ENCODE measurements at places on chromosomes 7 and 10. TPM values are rescaled to one million over a fixed set of nuclear protein-coding genes. Genes with fewer than 3 reads are reported as not detected.
A peak's percentile ranks its signal among the peaks of the same experiment; 100 is the strongest.

- no peak for DNase-seq
Observed at GRCh38 chr7:112089551-112089950, 116.6 kb downstream of the DOCK4 start.

GRCh38 chr7:64619705-64620104, 46.2 kb upstream of the ZNF107 start:
- DNase-seq, result no peak

The CYCS gene
- 78.7 TPM for total RNA-seq

DNA sequence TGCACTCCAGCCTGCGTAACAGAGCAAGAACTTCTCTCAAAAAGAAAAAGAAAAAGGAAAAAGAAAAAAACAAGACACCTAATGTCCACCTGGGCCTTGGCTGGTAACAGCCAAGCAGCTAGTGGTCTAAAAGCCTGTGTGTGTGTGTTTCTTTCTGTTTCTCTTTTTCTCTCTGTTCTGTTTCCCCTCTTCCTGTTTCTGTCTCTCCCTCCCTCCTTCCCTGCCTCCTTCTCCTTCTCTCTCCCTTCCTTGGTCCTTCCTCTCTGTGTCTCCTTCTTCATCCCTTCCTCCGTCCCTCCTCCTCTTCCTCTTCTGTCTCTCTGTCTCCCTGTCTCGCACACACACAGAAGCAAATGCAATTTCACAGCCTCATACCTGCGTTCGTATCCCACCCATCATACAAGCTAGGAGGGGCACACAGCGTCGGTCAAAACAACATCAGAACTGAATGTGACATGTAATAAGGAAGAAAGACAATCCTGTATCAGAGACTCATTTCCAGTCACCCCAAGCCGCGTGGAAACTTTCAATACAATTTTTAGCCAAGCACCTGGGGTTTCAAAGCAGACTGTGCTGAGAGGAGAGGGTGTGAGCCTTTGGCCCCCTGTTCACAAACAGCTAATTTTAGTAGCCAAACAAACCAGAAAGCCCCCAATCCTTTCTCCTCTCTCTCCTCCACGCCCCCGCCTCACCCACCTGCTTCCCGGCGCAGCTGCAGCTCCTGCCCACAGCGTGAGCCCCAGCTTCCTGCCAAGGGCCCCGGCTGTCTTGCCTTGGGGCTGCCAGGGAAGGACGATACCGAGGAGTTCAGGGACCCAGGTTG, 50.2 kb upstream of the GNA12 start:
- DNase-seq, result no peak

GRCh38 chr7:48244864-48245271, 73.6 kb downstream of the ABCA13 start:
- DNase-seq, result no peak

DNA sequence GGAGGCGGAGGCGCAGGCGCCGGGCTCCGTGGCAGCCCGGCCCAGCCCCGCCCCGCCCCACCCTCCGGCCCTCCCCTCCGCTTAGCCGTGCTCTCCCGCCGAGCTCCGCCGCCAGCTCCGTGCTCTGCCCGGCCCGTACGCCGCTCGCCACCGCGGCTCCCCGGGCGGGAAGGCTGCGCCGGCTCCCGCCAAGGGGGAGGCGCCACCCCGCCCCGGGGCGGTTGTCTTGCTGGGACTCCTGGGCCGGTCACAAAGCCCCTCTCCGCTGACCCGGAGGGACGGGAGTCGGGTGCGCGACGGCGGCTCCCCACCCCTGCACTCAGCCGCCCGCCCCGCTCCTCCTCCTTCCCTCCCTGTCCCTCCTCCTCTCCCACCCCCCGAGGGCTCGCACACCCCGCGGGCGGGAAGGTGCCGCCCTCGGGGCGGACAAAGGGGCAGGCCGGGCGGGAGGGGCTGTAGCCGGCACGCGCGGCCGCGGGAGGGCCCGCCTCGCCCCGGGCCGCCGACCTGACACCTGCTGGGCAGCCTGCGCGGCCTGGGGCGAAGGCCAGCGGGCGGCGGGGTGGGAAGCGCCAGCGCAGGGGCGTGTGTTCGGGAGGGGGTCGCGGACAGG, 11.5 kb upstream of the SP8 start:
- peak; percentile 22 for DNase-seq

GRCh38 chr10:63866747-63867140, 345.5 kb downstream of the REEP3 start:
- peak; percentile 51 for DNase-seq

- DNase-seq, result no peak
Observed at GRCh38 chr7:44222074-44222473, 21.3 kb downstream of the YKT6 start.

DNA sequence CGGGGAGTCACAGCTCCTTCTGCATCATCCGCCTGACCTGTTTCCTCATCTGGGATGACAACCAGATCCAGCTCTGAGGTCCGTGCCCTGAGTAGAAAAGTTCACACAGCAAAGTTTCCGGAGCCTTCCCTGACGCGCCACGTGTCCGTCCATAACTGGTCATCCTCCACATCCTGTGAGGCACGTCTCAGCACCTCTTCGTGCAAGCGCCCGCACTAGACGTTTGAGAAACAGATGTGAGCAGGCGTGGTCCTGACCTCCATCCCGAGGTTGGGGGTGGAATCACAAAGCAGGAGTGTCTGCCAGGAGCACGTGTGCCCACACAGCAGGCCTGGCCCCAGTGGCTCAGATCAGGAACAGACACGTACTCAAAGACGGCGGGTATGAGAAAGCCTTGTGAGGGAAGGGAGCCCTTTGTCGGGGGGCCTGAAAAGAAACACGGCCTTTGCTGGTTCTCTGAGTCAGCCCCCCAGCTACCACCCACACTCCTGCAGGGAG, 520.8 kb downstream of the DNAJB6 start:
- DNase-seq, result no peak

DNA sequence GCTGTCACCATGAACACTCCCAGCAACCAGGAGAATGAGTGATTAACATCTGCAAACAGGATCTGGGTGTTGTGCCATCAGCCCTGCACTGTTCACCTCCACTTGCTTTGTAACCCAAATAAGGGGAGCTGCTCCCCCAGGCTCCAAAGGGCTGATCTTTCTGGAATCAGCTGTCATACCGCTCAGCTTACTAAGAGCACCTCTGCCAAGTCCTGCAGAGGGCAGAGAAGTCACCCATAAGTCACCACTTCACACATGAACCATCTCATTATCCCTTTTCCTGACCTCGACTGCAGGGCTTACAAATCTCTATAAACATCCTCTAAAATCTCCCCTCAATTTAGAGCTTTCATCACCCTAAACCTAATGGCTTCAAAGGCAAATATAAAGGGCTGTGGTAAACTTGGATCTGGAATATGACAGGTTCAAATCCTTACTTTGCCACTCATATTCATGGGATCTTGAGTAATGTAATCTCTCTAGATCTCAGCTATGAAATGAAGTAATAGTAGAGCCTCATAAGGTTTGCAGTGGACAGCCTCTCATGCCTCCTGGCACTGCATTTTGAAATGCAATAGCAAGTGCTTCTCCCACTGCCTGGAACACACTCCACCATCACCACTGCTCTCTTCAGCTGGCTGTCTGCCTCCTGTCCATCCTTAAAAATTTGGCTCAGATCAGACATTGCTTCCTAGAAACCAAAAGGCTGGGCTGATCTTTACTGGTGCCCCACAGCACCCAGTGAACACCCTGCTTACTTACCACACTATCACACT, 38.8 kb downstream of the ERLIN1 start:
- no peak for DNase-seq

GRCh38 chr10:22340329-22341189, 4.7 kb upstream of the SPAG6 start:
- no peak for DNase-seq

- DNase-seq, result peak; percentile 26
Observed at GRCh38 chr7:107150375-107151073, 18.3 kb upstream of the HBP1 start.

DNA sequence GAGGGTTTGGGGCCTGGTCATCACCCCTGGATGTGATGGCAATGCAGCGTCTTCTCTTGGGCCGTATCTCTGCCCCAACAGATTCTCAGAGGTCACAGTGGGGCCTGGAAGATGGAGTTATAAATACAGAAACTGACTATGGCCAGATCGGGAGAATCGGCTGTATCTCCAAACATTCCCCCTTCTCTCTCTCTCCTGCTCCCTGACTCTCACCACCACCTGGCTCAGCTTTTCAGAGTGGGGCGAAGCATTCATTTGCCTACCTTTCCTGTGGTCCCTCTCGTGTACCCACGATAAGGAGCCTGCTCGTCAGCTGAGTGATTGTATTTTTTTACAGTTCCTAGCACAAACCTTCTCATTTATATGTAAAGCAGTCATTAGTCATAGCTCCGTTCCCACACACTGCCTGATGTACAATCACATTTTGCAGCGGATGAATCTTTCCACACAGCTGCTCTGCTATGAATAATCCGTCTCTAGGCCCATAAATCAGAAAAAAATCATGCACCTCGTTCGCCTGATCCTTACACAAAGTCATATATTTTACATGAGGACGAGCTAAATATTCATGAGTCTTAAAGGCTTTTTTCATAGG, 23.2 kb upstream of the BTRC start:
- no peak for DNase-seq

DNA sequence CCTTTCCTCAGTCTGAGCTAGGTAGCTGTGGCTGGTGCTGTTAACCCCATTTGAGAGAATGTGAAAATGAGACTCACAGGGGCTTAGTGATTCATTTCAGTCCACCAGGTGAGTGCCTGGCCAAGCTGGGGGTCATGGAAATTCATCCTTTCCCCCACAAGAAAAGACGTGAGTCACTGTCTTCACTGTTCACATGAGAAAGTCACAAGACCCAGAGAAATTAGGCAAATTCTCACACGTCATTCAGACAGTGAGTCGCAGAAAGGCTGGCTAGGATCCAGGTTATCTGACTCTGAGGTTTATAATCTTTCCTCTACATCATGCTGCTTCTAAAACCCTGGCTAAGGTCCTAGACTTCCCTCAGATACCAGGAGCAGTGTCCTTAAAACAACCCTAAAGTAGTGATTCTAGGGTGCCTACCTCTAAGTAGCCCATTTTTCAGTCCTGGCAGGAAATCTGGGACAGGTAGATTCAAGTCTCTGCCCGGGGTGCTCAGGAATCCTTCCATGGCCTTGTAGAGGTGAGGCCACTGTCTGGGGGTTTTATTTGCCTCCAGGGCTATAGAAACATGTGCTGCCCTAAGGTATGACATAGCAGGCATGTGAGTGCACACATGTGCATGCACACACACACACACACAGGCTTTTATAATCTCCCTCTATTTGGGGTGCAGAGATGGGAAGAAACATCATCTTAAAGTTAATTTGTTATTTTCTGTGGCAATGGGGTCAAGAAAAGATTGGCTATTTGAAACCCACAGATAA, 427.9 kb upstream of the CELF2 start:
- no peak for DNase-seq
